ENCODE measurements at places on chromosomes 2 and 18.

DNA sequence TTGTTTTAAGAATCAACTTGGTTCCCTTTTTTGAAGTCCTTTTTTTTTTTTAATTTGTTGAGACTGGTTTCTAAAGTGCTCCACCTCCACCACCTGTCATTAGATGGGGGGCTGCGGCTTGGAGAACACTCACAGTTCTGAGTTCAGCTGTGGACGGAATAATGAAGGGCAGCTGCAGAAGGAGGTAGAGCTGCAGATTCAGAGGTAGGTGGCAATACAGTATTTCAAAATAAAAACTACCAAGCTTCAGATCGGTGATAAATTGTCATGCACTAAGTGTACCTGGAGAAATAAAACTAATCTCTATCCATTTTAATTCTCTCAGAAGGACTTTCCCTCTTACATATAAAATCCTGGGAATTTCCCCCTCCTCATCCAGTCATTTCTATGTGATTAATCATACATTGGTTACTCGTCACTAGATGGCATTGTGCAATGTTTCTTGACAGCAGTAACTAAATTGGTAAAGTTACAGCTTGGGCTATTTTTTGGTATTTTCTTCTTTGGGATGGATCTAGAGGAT lies 81.1 kb upstream of the SLC39A10 start:
- peak; percentile 39 for DNase-seq

- DNase-seq = no peak
Measured at GRCh38 chr18:44626236-44626635, 54.5 kb upstream of the SETBP1 start.

DNA sequence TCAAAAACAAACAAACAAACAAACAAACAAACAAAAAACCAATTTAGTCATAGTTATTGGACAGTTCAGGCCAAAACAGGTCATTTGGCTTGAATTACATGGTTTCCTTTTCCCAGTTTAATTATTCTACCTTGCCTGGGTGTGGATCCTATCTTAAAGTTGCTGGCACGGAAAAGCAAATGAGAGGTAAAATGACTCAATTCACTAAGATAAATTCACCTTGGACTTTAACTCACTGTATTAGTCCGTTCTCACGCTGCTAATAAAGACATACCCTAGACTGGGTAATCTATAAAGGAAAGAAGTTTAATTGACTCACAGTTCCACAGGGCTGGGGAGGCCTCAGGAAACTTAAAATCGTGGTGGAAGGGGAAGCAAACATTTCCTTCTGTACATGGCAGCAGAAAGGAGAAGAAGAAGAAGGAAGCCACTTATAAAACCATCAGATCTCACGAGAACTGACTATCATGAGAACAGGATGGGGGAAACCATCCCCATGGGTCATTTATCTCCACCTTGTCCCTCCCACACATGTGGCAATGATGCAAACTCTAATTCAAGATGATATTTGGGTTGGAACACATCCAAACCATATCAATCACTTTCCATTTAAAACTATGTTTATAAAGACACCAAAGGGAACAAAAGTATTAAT lies 22.5 kb upstream of the TRAPPC8 start:
- DNase-seq = no peak

GRCh38 chr18:77178559-77178958 lies 46.0 kb upstream of the MBP start:
- no peak for DNase-seq

DNA sequence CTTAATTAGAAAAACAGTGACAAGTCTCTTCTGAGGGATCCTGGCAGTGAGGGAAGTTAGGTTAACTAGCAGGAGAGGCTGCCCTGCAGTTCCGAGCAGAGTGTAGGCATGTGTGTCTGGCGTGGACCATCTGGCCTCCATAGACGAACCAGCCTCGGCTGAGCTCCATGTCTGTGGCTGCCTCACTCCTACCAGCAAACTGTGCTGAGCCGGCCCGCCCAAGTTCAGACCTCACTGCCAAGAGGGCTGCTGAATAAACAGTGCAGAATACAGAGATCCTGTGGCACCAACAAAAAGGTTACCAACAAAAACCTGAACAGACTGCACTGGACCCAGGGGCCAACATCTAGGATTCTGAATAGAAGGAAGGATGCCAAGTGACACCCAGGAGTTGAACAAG lies 27.3 kb downstream of the INO80C start:
- DNase-seq = no peak

DNA sequence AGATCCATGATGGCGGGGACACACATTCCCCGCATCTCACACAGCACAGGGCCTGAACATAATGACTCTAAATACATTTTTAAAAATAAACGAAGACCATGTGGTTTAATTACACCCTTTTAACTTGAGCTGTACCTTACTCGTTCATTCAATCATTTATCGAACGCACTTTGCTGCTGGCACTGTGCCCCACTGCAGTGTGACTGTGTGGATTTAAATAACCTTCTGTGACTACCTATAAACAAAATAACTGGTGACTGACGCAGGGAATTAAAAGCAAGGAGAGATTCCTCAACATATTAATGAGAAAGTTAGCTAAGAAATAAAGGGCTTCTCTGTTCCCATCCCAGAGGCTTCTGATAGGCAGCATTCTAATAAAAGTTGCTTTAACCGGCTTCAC lies 10.9 kb upstream of the FZD7 start:
- DNase-seq = no peak

DNA sequence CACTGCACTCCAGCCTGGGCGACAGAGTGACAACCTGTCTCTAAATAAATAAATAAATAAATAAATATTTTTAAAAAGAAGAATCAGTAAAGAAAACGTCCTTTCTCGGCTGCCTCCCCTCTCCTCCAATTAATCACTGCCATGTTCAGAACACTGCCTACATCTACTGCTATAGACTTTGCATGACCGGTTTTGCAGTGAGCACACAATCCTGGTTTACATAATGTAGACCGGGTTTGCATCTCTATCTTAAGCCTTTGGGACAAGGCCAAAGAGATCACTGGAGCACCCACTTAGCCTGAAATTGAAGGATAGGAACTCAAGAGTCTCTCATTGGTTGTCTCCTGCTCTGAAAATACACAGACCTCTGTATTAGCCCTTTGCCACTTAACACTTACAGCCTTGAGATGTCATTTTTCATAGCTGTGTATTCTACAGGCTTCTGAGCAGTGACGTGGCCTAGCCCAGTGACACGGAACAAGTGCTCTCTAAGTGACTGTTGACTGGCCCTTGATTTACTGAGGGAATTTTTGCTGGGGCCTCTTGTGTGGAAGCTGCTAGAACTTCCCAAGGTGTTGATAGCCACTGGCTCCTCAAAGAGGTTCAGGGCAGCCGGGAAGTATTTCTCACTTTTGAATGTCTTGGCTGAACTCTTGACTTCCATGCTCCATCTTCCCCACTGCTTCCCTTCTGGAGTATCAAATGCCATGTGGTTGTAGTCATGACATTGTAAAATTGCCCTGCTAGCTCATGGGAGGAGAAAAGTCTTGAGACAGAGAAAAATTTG lies 45.3 kb upstream of the CCBE1 start:
- no peak for DNase-seq

- DNase-seq = no peak
Measured at GRCh38 chr2:234179031-234179363, 128.5 kb downstream of the SPP2 start.

GRCh38 chr2:13698847-13699246 lies 933.7 kb upstream of the LRATD1 start:
- no peak for DNase-seq

DNA sequence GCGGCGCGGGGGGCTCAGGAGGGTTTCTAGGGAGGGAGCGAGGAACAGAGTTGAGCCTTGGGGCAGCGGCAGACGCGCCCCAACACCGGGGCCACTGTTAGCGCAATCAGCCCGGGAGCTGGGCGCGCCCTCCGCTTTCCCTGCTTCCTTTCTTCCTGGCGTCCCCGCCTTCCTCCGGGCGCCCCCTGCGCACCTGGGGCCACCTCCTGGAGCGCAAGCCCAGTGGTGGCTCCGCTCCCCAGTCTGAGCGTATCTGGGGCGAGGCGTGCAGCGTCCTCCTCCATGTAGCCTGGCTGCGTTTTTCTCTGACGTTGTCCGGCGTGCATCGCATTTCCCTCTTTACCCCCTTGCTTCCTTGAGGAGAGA lies 5.2 kb downstream of the PROC start:
- peak; percentile 59 for DNase-seq

- no peak for DNase-seq
Measured at GRCh38 chr2:176457481-176457880, 188.2 kb downstream of the MTX2 start.

DNA sequence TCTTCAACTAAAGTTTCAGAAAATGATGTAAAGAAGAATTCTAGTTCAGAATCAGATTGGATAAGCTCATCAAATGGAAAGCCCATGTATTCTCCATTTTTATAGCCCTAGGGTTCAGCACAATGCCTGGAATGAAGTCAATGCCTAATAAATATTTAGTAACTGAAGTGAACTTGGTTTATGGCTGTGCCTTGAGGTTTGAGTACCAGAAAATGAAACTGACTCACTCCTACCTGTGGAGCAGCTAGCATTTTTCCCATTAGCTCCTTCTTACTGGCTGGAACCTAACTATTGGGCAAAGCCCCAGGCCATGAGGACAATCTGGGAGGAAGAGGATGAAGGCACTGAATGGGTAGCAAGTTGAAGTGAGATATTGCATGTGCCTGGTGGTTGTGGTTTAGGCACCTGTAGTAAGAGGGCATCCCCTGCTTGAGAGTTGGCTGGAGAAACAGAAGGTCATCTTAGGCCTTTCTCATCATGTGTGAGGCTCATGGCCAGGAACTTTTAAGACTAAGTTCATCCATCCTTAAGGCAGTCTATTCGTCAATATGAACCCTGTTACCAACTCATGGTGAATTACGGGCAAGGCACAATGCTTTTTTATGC lies 85.0 kb upstream of the LYPD1 start:
- no peak for DNase-seq

- DNase-seq = peak; percentile 48
Measured at GRCh38 chr2:206693399-206694137, 24.6 kb downstream of the DYTN start.

- no peak for DNase-seq
Measured at GRCh38 chr2:32061973-32062861, 1.1 kb upstream of the SPAST start.

DNA sequence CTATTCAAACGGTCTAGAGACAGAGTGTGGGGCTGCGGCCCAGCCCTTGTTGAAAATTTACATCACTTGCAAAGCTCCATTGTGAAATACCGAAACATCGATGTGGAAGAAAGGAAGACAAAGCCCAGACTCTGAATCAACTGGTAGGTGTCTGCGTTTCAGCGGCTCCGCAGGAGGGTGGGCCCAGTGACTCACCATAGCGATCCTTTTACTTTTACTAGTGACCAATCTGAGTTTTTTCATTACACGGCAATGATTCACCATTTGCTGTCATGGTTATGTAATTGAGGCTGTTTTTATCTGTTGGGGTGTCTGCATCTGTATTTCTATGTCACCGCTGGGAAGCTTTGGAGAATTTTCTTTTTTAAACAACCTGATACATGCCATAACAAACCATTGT lies 66.6 kb upstream of the ODC1 start:
- no peak for DNase-seq

GRCh38 chr18:60389314-60389713 lies 16.7 kb upstream of the MC4R start:
- no peak for DNase-seq

- no peak for DNase-seq
Measured at GRCh38 chr2:100577777-100578176, 15.0 kb downstream of the PDCL3 start.

GRCh38 chr18:68713796-68714195 lies 1.1 kb downstream of the TMX3 start:
- DNase-seq = no peak

GRCh38 chr18:46877329-46877987 lies 39.8 kb downstream of the PIAS2 start:
- DNase-seq = no peak

DNA sequence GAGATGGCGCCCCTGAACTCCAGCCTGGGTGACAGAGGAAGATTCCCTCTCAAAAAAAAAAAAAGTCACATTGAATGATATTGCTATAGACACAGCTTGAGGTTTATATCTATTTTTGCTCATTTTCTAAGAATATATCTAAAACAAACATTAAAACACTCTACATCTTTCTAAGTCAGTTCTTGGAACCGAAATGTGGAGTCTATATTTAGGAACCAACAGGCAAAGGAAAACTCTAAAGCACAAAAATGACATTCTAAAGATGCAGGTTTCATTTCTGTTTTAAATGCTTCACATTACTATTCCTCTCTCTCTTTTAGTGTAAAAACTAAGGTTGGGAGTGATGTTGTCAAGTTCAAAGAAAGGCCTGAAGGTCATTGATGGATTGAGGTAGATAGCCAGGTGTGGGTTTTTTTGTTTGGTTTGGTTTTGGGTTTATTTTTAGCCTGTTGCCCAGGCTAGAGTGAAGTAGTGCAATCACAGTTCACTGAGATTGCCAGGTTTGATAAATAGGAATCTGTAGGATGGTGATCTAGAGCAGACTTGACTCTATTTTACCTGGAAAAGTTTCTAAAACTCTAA lies 194.0 kb upstream of the RBBP8 start:
- DNase-seq = no peak

DNA sequence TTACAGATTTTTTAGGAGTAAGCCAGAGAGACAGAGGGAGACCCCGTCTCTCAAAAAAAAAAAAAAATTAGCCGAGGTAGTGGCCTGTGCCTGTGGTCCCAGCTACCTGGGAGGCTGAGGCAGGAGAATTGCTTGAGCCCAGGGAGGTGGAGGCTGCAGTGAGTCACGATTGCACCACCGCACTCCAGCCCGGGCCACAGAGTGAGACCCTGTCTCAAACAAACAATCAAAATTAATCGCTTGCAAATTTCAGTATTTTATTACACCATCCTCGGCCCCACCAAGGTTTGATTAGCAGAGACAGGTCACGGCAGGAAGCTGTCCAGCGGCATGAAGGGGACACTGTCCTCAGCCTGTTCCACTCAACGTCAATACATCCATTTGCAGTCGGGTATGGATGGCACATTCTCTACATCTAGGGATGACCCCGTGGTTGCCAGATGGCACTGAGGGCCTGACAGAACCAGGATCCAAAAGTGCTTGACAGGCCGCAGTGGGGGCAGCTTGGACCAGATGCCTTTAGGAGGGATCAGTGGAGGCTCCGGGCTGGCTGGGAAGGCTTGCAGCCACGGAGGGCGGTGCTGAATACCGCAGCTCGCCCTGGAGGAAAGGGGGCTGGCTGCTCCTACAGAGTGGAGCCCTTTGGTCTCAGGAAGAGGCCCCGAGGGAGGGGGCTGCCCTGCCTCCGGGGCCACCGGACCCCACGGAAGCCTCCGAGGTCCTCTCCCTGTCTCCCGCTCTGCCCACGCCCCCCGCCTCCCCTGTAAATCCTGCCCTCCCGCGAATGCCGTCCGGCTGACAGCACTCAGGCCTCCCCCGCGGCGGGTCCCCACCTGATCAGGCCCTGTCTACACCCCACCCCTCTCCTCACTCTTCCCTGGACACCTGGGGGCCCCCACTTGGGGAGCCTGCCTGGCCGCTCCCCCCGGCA lies 13.1 kb downstream of the ASPRV1 start:
- no peak for DNase-seq

DNA sequence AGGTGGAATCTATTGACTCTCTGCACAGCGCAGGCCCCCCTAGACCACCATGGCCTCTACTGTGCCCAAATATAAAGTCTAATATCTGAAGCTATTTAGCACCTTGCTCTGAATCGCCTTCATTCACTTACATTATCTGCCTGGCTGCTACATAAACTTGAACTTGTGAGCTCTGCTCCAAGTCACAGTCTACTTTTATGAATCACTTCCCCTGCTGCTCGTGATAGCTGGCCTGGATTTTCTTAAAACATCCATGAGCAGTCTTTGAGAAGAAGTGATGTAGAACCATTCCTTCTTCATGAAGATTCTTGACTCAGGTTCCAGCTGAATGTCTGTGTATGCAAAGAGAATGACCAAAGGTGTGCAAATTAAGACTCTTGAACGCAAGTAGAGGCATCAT lies 359.5 kb downstream of the RND3 start:
- DNase-seq = no peak

GRCh38 chr18:65990174-65990690 lies 239.4 kb downstream of the CDH7 start:
- no peak for DNase-seq

Measured in NCI-H2171 (cell line).